Uterus (tissue), 4 donors: ENCODE measurements at places on chromosomes 2 and 18. TPM values are rescaled to one million over a fixed set of nuclear protein-coding genes. Genes with fewer than 3 reads are reported as not detected.

DNA sequence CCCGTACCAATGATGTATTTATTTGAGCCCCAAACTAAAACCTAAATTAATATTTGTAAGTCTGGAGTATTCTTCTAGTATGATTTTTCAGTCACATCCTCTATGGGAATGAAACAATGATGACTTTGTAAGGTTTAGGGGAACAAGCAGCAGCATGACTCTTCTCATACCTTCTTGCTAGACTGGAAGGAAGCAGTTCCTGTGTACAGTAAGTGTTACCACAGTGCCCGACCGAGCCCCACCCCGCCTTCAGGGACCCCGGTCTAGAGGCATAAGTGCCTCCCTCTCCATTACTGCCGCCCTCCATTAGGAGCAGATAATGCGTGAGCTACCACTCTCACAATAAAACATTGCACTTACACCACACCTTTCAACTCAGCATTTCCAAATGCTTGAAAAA lies 599.3 kb downstream of the ARHGAP15 start:
- no peaks in the 10 kb centered on the region for H3K36me3 ChIP-seq
- H3K4me3 ChIP-seq: no peak overlapping the region
- DNase-seq: no peak

DNA sequence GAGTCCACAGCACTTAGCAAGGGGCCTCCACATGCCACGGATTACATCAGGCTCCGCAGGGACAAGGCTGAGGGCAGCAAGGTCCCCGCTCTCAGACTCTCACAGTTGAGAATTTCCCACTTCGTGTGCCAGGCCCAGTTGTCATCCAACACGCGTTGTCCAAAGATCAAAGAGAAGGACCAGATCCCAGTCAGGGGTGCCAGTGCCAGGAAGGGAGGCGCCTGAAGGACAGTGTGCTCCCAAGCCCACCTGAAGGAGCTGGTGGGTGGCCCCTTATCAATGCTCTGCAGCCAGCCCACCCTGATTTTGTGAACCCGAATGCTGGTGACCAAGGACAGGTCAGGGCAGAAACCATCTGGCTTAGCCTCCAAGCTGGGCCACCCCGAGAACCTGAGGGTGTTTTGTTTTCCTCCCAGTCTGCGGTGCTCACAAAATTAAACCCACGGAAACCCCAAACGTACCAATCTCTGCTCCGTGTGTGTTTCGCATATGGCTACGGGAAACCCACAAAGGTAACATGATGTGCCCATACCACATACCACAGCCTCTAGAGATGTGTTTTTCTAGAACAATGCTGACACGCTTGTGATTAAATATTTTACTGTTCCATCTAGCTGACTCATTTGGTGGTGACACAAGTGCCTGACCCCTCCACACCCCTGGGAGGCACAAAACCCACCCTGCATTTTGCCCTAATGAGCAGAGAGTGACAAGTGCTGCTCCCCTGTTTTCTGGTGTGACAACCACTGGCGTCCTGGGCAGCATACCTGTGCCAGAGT lies 24.5 kb downstream of the CRACDL start:
- H3K4me3 ChIP-seq: no peak overlapping the region
- H3K27me3 ChIP-seq: no peaks in the 10 kb centered on the region
- H3K27ac ChIP-seq: no peak overlapping the region
- no peak for DNase-seq
- no peaks in the 10 kb centered on the region for H3K4me1 ChIP-seq

GRCh38 chr2:133773854-133774653 lies 205.8 kb upstream of the NCKAP5 start:
- no peaks in the 10 kb centered on the region for H3K27me3 ChIP-seq
- no peaks in the 10 kb centered on the region for H3K36me3 ChIP-seq
- DNase-seq: no peak
- peak overlapping the region; percentile 45 for H3K27ac ChIP-seq
- no peak overlapping the region for H3K4me3 ChIP-seq

Gene CD8A
- total RNA-seq: 1.3 TPM
